ENCODE measurements at places on chromosomes 1 and 21.
A peak's percentile ranks its signal among the peaks of the same experiment; 100 is the strongest.

- no peaks in the 10 kb centered on the region for H3K27me3 ChIP-seq
- DNase-seq, result no peak
- H3K4me1 ChIP-seq, result no peaks in the 10 kb centered on the region
- no peak overlapping the region for H3K4me3 ChIP-seq
These were observed 7.1 kb upstream of the PALMD start for GRCh38 chr1:99638853-99639252.

DNA sequence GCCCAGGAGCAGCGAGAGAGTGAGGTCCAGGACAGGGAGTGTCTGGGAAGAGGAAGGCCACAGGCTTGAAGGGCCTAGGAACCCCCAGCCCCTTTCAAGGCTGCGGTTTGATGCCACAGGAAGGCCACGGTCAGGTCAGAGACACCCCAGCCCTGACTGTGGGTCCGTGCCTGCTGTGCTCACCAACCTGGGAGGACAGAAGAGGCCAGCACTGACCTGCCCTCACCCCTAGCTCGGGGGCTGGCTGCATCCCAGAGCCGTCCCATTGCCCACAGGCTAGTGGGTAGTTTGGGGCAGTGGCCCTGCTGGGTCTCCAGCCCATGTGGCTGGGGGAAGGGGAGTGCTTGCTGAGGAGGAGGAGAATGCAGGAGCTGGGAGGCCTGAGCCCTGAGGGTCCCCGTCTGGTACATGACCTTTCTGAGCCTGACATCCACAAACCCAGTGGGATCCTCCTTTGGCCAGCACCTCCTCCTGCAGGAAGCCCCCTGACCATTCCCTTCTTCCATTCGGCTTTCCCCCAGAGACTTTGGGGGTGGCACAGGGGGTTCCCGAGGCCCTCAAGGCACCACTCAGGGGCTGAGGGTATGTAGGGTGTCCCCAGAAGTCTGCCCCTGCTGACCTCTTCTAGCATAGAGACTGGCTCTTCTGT lies 54.3 kb downstream of the WNT9A start:
- no peak overlapping the region for H3K4me3 ChIP-seq
- DNase-seq, result no peak
- peaks cover 34% of the 10 kb centered on the region for H3K27me3 ChIP-seq
- no peak overlapping the region for H3K27ac ChIP-seq

- H3K27ac ChIP-seq, result no peak overlapping the region
- H3K4me3 ChIP-seq, result no peak overlapping the region
- H3K36me3 ChIP-seq, result no peaks in the 10 kb centered on the region
- H3K27me3 ChIP-seq, result no peaks in the 10 kb centered on the region
- no peaks in the 10 kb centered on the region for H3K4me1 ChIP-seq
- DNase-seq, result no peak
These were observed 58.4 kb upstream of the KAZN start for GRCh38 chr1:14539953-14540563.

- no peak overlapping the region for H3K27ac ChIP-seq
- peaks cover 7% of the 10 kb centered on the region for H3K27me3 ChIP-seq
- H3K4me3 ChIP-seq, result no peak overlapping the region
- peaks cover 2% of the 10 kb centered on the region for H3K4me1 ChIP-seq
- DNase-seq, result peak; percentile 8
These were observed 117.6 kb downstream of the UBE2U start for GRCh38 chr1:64320922-64321614.

DNA sequence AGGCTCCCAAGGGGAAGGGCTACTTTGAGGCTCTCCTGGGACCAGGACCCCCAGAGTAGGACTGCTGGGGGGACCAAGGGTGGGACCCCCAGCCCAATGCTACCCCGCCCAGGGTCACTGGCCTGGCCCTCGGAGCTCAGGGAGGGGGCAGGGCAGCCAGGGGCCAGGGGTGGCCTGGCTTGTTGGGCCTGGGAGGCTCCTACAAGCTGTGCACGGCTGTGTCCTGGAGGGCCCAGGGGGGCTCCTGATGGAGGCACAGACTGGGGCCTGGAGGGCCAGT lies 2.2 kb downstream of the HES4 start:
- H3K4me1 ChIP-seq, result peaks cover 40% of the 10 kb centered on the region
- H3K36me3 ChIP-seq, result no peaks in the 10 kb centered on the region
- no peak for DNase-seq
- no peak overlapping the region for H3K27ac ChIP-seq
- H3K27me3 ChIP-seq, result peaks cover 67% of the 10 kb centered on the region

GRCh38 chr21:28783641-28784185 lies 209.0 kb downstream of the LTN1 start:
- H3K27me3 ChIP-seq, result no peaks in the 10 kb centered on the region
- H3K27ac ChIP-seq, result no peak overlapping the region
- H3K36me3 ChIP-seq, result no peaks in the 10 kb centered on the region

GRCh38 chr21:32415451-32416398 lies 3.2 kb downstream of the EVA1C start:
- no peak for DNase-seq
- H3K27ac ChIP-seq, result no peak overlapping the region
- H3K27me3 ChIP-seq, result no peaks in the 10 kb centered on the region
- peaks cover 19% of the 10 kb centered on the region for H3K4me1 ChIP-seq

DNA sequence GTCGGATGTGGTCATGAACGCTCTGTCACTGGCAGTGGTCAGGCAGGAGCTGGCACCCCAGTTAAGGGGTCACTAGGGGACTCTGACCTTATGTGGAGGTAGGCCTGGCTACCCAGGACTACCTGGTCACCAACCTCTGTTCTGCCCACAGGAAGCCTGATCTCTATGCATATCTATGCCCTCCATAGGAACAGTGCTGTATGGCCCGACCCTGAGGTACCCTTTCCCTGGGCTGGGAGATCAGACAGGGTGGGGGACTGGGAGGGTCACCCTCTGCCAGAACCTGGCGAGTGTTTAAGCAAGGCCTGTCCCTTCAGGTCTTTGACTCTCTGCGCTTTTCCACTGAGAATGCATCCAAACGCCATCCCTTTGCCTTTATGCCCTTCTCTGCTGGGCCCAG lies 19.0 kb downstream of the CYP4B1 start:
- no peaks in the 10 kb centered on the region for H3K4me1 ChIP-seq
- DNase-seq, result no peak
- no peaks in the 10 kb centered on the region for H3K36me3 ChIP-seq
- H3K4me3 ChIP-seq, result no peak overlapping the region

GRCh38 chr1:24725209-24725651 lies 20.0 kb upstream of the CLIC4 start:
- peak; percentile 85 for DNase-seq
- H3K36me3 ChIP-seq, result no peaks in the 10 kb centered on the region
- no peak overlapping the region for H3K4me3 ChIP-seq
- no peaks in the 10 kb centered on the region for H3K27me3 ChIP-seq

- H3K36me3 ChIP-seq, result no peaks in the 10 kb centered on the region
- H3K27ac ChIP-seq, result no peak overlapping the region
- peak; percentile 42 for DNase-seq
- H3K4me1 ChIP-seq, result no peaks in the 10 kb centered on the region
These were observed 6.0 kb upstream of the AGO1 start for GRCh38 chr1:35876988-35877387.

DNA sequence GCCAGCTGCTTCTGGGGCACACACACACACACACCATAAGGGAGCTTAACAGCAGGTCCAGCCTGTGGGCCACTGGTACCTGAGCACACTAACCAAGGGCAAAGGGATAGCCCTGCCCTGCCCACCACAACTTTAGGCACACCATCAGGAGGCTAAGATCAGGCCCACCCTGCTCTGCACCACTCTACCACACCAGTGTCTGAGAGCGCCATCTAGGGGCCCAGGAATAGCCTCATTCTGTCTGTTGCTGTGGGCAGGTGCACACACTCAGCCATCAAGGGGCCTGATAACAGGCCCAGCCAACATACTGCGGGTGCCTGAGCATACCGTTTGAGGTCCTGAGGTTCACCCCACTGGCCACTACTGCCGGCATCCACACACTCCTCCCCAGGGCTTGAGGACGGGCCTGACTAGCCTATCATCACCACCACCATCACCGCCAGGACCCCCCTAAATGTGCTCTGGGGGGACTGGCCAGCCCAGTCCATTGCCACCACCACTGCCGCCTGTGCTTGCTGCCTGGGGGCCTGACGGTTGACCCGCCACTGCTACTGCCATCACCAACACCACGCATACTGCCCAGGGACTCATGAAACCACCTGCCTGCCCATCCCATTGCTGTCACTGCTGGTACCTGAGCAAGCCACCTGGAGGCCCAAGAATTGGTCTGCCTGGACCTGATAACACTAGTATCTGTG lies 31.3 kb downstream of the NSL1 start:
- H3K4me3 ChIP-seq, result no peak overlapping the region
- no peaks in the 10 kb centered on the region for H3K4me1 ChIP-seq
- H3K27me3 ChIP-seq, result no peaks in the 10 kb centered on the region
- H3K27ac ChIP-seq, result no peak overlapping the region
- peak; percentile 17 for DNase-seq
- peaks cover 4% of the 10 kb centered on the region for H3K36me3 ChIP-seq

- peaks cover 21% of the 10 kb centered on the region for H3K4me1 ChIP-seq
- H3K27ac ChIP-seq, result peak overlapping the region; percentile 89
- H3K36me3 ChIP-seq, result peaks cover 46% of the 10 kb centered on the region
- H3K27me3 ChIP-seq, result no peaks in the 10 kb centered on the region
- peak overlapping the region; percentile 95 for H3K4me3 ChIP-seq
These were observed 595 bp downstream of the EXOC8 start for GRCh38 chr1:231337043-231337471.

- H3K36me3 ChIP-seq, result no peaks in the 10 kb centered on the region
- H3K27me3 ChIP-seq, result no peaks in the 10 kb centered on the region
- DNase-seq, result no peak
- H3K4me3 ChIP-seq, result no peak overlapping the region
These were observed 357.8 kb upstream of the SGIP1 start for GRCh38 chr1:66176012-66176715.
